ENCODE measurements at places on chromosomes 13 and 19. TPM values are rescaled to one million over a fixed set of nuclear protein-coding genes. Genes with fewer than 3 reads are reported as not detected.

DNA sequence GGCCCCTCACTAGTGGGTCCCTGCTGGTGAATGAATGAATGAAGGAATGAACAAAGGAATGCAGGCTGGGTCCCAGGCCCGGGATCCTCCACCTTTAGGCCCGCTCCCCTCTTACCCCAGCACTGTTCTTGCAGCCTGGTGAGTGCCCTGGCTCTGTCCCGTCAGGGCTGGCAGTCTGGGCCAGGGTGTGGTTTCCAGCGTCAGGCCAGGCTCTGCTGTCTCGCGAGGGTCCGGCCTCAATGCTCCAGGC lies 317 bp downstream of the LYL1 start:
- H3K27ac ChIP-seq, result peak overlapping the region; percentile 42
- peaks cover 43% of the 10 kb centered on the region for H3K4me1 ChIP-seq
- H3K4me3 ChIP-seq, result peak overlapping the region; percentile 69

Gene MAP4K1
- total RNA-seq, result 205 TPM

Gene NTN5
- 0.74 TPM for total RNA-seq

DNA sequence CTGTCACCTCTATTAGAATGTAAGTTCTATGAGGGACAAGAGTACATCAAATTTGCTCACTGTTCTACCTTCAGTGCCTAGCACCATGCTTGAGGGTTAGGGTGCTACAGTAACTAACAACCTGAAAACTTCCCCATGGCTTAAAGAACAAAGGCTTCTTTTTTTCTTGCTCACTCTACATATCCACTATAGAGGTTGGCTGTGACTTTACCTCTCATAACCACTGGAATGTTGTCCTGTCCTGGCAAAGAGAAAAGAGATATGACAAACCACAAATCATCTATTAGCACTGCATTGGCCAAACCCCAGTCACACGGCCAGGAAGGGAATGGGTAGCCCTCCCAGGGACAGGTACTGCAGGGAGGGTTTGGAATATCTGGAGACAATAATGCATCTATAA lies 23.2 kb upstream of the ACOD1 start:
- no peaks in the 10 kb centered on the region for H3K36me3 ChIP-seq
- H3K4me1 ChIP-seq, result no peaks in the 10 kb centered on the region
- peaks cover 4% of the 10 kb centered on the region for H3K27me3 ChIP-seq
- no peak overlapping the region for H3K27ac ChIP-seq

GRCh38 chr19:12757544-12758274 lies 6.1 kb downstream of the BEST2 start:
- DNase-seq, result peak; percentile 78
- H3K4me3 ChIP-seq, result peak overlapping the region; percentile 48
- H3K27ac ChIP-seq, result no peak overlapping the region
- H3K36me3 ChIP-seq, result no peaks in the 10 kb centered on the region

DNA sequence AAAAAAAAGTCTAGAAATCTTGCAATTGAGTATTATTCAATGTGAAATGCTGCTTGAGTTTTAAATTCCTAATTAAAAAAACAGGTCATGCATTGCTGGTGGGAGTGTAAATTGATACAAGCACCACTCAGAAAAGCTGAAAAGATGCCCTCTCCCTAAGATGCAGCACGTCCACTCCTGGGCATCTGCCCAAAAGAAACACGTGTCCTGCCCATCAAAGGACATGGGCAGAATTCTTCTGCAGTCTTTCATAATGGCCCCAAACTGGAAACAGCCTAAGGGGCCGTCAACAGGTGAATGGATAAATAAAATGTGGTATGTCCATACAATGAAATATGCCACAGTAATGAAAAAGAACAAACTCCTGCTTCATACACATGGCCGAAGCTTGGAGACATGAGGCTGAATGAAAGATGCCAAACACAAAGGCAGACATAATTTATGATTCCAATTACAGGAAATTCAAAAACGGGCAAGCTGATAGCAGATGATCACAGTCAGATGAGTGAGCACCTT lies 7.8 kb downstream of the POU2F2 start:
- no peak for DNase-seq
- H3K36me3 ChIP-seq, result peaks cover 8% of the 10 kb centered on the region
- no peaks in the 10 kb centered on the region for H3K27me3 ChIP-seq
- H3K27ac ChIP-seq, result peak overlapping the region; percentile 49

GRCh38 chr19:47391510-47392223 lies 27.7 kb downstream of the MEIS3 start:
- H3K27me3 ChIP-seq, result peaks cover 5% of the 10 kb centered on the region
- no peaks in the 10 kb centered on the region for H3K4me1 ChIP-seq
- peak; percentile 87 for DNase-seq
- no peaks in the 10 kb centered on the region for H3K36me3 ChIP-seq
- no peak overlapping the region for H3K27ac ChIP-seq

Gene NLRP11
- total RNA-seq, result not detected

Gene PSG6
- not detected for total RNA-seq

- H3K4me3 ChIP-seq, result no peak overlapping the region
- no peak overlapping the region for H3K27ac ChIP-seq
- no peaks in the 10 kb centered on the region for H3K27me3 ChIP-seq
- no peaks in the 10 kb centered on the region for H3K4me1 ChIP-seq
- no peak for DNase-seq
These were observed 33.0 kb upstream of the PEG3 start for GRCh38 chr19:56873493-56873892.

GRCh38 chr13:42276683-42277082 lies 4.7 kb downstream of the AKAP11 start:
- H3K27ac ChIP-seq, result peak overlapping the region; percentile 29
- H3K4me1 ChIP-seq, result peaks cover 47% of the 10 kb centered on the region
- H3K36me3 ChIP-seq, result peaks cover 6% of the 10 kb centered on the region
- H3K27me3 ChIP-seq, result no peaks in the 10 kb centered on the region

Gene POU4F1
- total RNA-seq, result 0.17 TPM

GRCh38 chr19:41702171-41702651 lies 6.2 kb upstream of the CEACAM5 start:
- no peaks in the 10 kb centered on the region for H3K36me3 ChIP-seq
- no peak overlapping the region for H3K4me3 ChIP-seq
- H3K27ac ChIP-seq, result no peak overlapping the region
- H3K4me1 ChIP-seq, result peaks cover 3% of the 10 kb centered on the region

Gene PNMA8C
- not detected for total RNA-seq

DNA sequence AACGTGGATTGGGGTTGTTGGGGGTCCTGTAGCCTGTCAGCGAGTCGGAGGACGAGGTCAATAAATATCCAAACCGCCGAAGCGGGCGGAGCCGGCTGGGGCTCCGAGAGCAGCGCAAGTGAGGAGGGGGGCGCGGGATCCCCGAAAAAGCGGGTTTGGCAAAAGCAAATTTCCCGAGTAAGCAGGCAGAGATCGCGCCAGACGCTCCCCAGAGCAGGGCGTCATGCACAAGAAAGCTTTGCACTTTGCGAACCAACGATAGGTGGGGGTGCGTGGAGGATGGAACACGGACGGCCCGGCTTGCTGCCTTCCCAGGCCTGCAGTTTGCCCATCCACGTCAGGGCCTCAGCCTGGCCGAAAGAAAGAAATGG lies 754 bp upstream of the SIX5 start:
- peak overlapping the region; percentile 78 for H3K4me3 ChIP-seq
- H3K27ac ChIP-seq, result peak overlapping the region; percentile 18
- peaks cover 12% of the 10 kb centered on the region for H3K27me3 ChIP-seq
- H3K36me3 ChIP-seq, result peaks cover 3% of the 10 kb centered on the region
- DNase-seq, result no peak

- DNase-seq, result no peak
- no peak overlapping the region for H3K4me3 ChIP-seq
- H3K27me3 ChIP-seq, result no peaks in the 10 kb centered on the region
These were observed 21.8 kb upstream of the C2CD4C start for GRCh38 chr19:430701-431100.

DNA sequence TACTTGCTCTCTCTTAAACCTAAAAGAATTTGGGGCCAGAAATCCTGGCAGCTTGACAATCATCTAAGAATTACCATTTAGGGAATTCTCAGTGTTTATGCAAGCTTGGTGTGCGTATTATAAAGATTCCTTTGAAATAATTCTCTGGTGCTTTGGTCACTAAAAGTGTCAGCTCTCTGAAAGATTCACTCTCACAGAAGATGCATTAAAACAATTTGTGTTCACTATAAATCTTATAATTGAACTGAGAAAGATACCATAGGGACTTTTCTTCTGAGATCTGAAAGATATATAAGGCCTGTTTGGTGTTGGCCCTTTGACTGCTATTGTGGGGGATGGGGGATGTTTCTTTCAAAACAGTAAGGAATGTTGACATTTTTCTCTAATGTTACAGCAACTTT lies 27.3 kb downstream of the EPSTI1 start:
- peaks cover 4% of the 10 kb centered on the region for H3K4me1 ChIP-seq
- H3K27me3 ChIP-seq, result no peaks in the 10 kb centered on the region
- DNase-seq, result no peak

GRCh38 chr13:71118779-71119364 lies 748.1 kb downstream of the DACH1 start:
- H3K4me3 ChIP-seq, result no peak overlapping the region
- DNase-seq, result no peak
- no peak overlapping the region for H3K27ac ChIP-seq
- no peaks in the 10 kb centered on the region for H3K36me3 ChIP-seq
- H3K4me1 ChIP-seq, result no peaks in the 10 kb centered on the region

Gene FPR1
- not detected for total RNA-seq

GRCh38 chr19:54551950-54552912 lies 21.4 kb upstream of the LILRA2 start:
- no peaks in the 10 kb centered on the region for H3K4me1 ChIP-seq
- no peak overlapping the region for H3K4me3 ChIP-seq
- H3K27me3 ChIP-seq, result peaks cover 17% of the 10 kb centered on the region
- no peaks in the 10 kb centered on the region for H3K36me3 ChIP-seq
- no peak for DNase-seq

DNA sequence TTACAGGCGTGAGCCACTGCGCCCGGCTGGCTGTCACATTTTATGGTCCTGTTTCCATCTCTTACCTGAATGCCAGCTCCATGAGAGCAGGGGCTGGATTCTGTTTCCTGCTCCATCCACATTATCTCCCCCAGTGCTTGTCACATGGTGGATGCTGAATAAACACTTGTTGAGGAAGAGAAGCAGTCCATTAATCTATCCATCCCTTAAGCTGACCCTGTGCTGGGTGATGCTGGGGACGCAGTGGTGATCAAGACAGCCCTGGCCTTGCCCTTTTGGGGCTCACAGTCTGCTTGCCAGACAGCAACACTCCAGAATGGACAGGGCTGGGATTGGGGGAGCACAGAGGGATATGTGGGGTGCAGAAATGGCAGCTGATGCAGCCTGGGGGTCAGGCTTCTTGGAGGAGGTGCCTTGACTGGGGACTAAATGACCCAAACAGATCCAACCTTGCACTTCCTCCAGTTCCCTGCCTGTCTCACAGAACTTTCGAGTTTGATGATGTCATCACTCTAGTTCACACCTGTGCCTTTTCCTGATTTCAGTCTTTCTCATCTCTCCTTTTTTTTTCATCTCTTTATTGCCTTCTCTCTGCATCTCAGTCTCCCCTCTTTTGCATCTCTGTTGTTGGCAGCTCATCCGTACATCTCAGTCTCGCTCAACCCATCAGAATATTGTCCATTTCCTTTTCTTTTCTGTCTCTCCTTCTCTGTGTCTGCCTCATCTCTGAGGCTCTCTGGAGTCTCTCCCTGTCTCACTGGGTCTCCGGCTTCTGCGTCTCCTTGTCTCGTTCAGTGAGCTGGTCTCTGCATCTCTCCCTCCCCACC lies 4.6 kb downstream of the IRF2BP1 start:
- no peak overlapping the region for H3K27ac ChIP-seq
- H3K4me1 ChIP-seq, result peaks cover 38% of the 10 kb centered on the region
- DNase-seq, result no peak
- peaks cover 5% of the 10 kb centered on the region for H3K27me3 ChIP-seq
- H3K36me3 ChIP-seq, result peaks cover 4% of the 10 kb centered on the region
- no peak overlapping the region for H3K4me3 ChIP-seq

Gene CEACAM3
- total RNA-seq, result not detected

DNA sequence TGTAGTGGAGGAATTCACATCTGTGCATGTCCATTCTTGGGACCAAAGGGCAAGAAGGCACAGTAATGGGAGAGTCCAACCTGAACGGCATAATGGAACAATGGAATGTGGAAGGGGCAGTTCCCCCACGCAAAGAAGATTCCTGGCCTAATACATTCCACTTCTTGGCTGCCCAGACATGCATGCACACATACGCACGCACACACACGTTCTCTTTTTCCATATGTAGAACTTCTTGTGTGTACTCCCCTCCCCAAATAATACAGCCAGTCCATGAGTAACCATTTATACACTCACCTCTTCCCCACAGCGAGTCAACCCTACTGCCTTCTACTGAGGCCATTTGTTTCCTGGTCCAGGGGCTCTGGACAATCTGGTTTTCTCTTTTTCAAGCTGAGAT lies 6.0 kb upstream of the STK24 start:
- H3K27me3 ChIP-seq, result no peaks in the 10 kb centered on the region
- no peak for DNase-seq
- H3K4me3 ChIP-seq, result no peak overlapping the region
- H3K36me3 ChIP-seq, result no peaks in the 10 kb centered on the region
- no peak overlapping the region for H3K27ac ChIP-seq

Gene SIGLEC6
- total RNA-seq, result not detected

Gene ZNF583
- 1.8 TPM for total RNA-seq

Gene F2RL3
- not detected for total RNA-seq

Gene EIF3K
- 287 TPM for total RNA-seq

- H3K4me3 ChIP-seq, result no peak overlapping the region
- DNase-seq, result no peak
- no peaks in the 10 kb centered on the region for H3K27me3 ChIP-seq
- no peaks in the 10 kb centered on the region for H3K4me1 ChIP-seq
- H3K36me3 ChIP-seq, result no peaks in the 10 kb centered on the region
- no peak overlapping the region for H3K27ac ChIP-seq
These were observed 264.5 kb downstream of the TDRD3 start for GRCh38 chr13:60661521-60661920.

DNA sequence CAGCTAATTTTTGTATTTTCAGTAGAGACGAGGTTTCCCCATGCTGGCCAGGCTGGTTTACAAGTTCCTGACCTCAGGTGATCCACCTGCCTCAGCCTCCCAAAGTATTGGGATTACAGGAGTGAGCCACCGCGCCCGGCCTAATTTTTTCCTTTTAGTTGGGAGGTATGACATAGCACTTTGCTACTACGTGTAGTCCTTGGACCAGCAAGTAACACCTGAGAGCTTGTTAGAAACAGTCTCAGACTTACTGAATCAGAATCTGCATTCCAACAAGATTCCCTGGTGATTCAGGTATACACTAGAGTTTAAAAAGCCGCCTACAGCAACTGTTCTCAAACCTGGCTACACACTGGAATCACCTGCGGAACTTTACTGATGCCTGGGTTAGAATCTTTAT lies 1.8 kb upstream of the FARP1 start:
- DNase-seq, result no peak
- H3K36me3 ChIP-seq, result no peaks in the 10 kb centered on the region
- no peak overlapping the region for H3K4me3 ChIP-seq
- peaks cover 5% of the 10 kb centered on the region for H3K4me1 ChIP-seq
- H3K27ac ChIP-seq, result no peak overlapping the region

GRCh38 chr13:30477346-30478195 lies 11.8 kb upstream of the HMGB1 start:
- H3K36me3 ChIP-seq, result no peaks in the 10 kb centered on the region
- H3K27ac ChIP-seq, result no peak overlapping the region
- H3K4me3 ChIP-seq, result no peak overlapping the region
- no peaks in the 10 kb centered on the region for H3K27me3 ChIP-seq
- no peaks in the 10 kb centered on the region for H3K4me1 ChIP-seq
- DNase-seq, result no peak

Gene CFAP97D2
- not detected for total RNA-seq
